ENCODE measurements at places on chromosomes 2 and 18.

GRCh38 chr2:120735746-120736170, at the start of gene GLI2:
TSS of gene GLI2 (plus strand) at chr2:120735868. CDS start at chr2:120797321, 61,453 bp downstream.
- no peaks in the 10 kb centered on the region for H3K4me1 ChIP-seq
- H3K36me3 ChIP-seq: no peaks in the 10 kb centered on the region
- H3K27me3 ChIP-seq: peaks cover 72% of the 10 kb centered on the region
- no peak within 1 kb of the TSS for H3K27ac ChIP-seq
- H3K4me3 ChIP-seq: no peak within 1 kb of the TSS
- no peak for DNase-seq

DNA sequence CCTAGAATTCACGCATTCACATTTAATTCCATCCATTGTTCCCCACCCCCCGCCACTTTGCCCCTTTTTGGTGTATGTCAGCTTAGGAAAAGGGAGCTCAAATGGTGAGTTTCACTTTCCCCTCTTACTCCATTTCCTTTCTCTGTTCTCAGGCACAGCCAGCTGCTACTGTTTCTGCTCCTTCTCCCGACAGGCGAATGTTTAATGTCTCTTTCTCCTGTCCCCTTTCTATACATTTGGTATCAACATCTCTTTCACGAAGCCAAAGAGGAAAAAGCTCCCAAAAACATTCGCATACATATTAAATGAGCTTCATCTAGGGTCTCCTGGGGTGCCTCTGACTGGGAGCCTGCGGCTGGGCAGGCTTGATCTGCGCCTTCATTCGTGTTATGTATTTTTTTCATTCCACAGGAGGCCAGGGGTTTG, 124.2 kb upstream of the SATB2 start:
- no peak for DNase-seq
- H3K4me1 ChIP-seq: no peaks in the 10 kb centered on the region
- H3K27me3 ChIP-seq: peaks cover 10% of the 10 kb centered on the region
- H3K27ac ChIP-seq: no peak overlapping the region

GRCh38 chr18:47206945-47207637, 30.9 kb upstream of the IER3IP1 start:
- H3K27me3 ChIP-seq: peaks cover 42% of the 10 kb centered on the region
- DNase-seq: no peak
- H3K36me3 ChIP-seq: no peaks in the 10 kb centered on the region
- H3K4me3 ChIP-seq: no peak overlapping the region
- no peaks in the 10 kb centered on the region for H3K4me1 ChIP-seq
- no peak overlapping the region for H3K27ac ChIP-seq

DNA sequence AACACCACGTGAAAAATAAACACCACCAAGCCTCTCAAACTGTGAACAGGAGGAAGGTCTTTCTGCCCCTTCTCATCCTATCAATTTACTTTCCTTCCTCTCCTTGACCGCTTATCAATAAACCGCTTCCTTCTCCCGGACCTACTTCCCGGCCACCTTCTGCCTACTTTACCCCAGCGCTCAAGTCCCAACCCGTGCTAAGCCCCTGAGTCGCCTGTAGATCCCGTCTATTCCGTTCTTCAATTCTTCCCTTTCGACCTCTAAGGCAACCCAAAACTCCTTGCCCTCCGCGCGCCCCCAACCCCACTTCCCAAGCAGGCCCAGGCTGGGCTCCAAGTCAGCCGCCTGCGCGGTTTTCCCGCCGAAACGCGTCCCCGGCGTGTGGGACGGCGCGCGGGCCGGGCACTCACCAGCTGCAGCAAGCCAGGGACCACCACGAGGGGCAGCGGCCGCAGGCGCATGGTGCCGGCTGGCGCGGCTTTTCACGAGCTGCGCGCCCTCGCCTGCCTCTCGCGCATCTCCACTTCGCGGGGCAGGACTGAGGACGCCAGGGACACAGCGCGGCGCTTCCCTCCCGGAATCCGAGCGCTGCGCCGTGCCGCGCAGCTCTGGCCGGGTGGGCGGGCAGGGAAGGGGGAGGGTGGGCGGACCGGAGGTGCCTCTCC, at the start of gene NXPH2:
TSS of gene NXPH2 (minus strand) at position 610 of the 665 bp plus-strand sequence. CDS start at position 461, 149 bp downstream.
- H3K4me3 ChIP-seq: no peak within 1 kb of the TSS
- no peaks in the 10 kb centered on the region for H3K36me3 ChIP-seq
- H3K4me1 ChIP-seq: peaks cover 5% of the 10 kb centered on the region
- peaks cover 50% of the 10 kb centered on the region for H3K27me3 ChIP-seq
- DNase-seq: no peak

GRCh38 chr2:17475286-17475685, 43.0 kb downstream of the RAD51AP2 start:
- peaks cover 14% of the 10 kb centered on the region for H3K27me3 ChIP-seq
- H3K36me3 ChIP-seq: peaks cover 8% of the 10 kb centered on the region
- H3K4me1 ChIP-seq: no peaks in the 10 kb centered on the region
- no peak for DNase-seq
- H3K27ac ChIP-seq: no peak overlapping the region
- no peak overlapping the region for H3K4me3 ChIP-seq

DNA sequence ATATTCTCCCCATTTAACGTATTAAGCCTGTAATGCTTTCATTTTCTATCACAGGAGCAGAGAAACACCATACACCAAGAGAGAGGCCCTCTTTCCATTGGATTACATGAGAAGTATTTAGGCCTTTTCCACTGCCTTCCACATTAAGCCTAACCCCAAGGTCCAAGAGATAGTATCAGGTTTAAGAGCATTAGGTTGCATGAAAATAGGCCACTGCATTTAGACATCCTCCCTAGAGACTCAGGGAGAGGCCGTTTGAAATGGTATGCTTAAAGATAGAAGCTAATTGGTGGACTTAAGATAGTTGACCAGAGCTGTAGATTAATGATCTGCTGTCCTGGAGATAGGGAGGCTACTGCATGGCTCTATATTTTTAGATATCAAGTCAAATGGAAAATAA, 128.5 kb upstream of the PTPRM start:
- DNase-seq: no peak
- H3K27me3 ChIP-seq: peaks cover 4% of the 10 kb centered on the region
- H3K36me3 ChIP-seq: no peaks in the 10 kb centered on the region
- H3K4me3 ChIP-seq: no peak overlapping the region
- H3K4me1 ChIP-seq: no peaks in the 10 kb centered on the region

DNA sequence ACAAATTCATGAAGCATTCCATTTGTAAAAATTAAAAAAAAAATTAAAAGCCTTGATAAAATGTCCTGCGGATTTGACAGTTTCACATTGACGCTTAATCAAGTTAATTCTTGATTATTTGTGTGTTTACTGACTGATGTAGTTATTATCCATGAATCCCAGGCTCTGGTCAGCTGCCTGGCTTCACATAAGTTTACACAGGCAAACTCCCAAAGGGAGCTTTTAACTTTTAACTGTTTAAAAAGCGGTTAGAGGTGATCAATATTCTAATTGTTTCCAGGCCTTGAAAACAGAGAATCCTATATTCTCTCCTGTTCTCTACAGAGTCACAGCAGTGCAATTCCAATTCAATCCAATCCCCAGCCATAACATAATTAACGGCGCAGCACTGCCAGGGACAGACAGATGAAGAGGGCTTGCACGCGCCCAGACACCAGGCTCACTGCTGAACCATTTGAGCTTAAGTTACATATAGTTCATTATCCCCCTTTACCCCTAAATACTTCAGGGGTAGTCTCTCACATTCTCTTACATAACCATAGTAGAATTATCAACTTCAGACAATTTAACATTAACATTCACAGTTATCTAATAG, 47.5 kb downstream of the ATP8B1 start:
- DNase-seq: no peak
- peaks cover 21% of the 10 kb centered on the region for H3K4me1 ChIP-seq
- H3K27me3 ChIP-seq: no peaks in the 10 kb centered on the region
- H3K27ac ChIP-seq: no peak overlapping the region
- no peaks in the 10 kb centered on the region for H3K36me3 ChIP-seq
- H3K4me3 ChIP-seq: no peak overlapping the region

DNA sequence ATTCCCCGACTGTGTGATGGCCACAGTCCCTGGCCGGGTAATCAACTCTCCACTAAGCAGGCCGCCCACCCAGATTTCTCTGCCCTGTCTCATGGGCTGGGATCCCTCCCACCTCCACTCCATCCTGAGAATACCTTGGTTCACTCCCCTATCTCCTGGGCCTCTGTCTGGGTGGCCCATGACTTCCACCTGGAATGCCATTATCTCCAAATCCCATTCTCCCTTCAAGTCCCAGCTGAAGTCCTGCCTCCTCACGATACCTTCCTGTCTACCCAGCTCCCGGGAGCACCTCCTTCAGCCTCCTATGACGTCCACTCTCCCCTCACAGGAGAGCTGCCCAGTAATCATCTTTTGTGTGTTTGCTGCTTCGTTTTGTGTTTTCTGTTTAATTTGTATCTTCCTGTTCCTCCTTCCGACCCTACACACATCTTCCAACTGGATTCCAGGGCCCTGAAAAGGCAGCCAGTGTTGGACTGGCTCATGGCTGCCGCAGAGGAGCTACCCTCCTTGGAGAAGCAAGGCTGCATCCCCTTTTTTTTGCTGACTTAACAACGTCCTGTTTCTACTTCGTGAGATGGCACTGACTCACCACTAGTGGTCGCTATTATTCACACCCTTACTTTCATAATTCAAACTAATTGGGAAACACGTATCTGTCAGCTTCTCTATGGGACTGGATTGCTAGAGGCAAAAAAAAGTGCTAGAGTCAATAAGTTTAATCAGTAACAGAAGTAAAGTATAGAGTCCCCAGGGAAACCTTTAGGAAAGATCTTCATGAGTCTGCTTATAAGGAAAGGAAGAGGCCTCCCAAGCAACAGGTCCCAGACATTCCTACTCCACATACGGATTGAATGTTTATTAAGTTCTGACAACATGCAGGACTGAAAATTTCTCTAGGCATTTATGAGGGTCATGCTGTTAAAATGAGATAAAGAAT, 171.9 kb upstream of the GATA6 start:
- no peaks in the 10 kb centered on the region for H3K36me3 ChIP-seq
- H3K27ac ChIP-seq: no peak overlapping the region
- no peak overlapping the region for H3K4me3 ChIP-seq
- no peak for DNase-seq
- peaks cover 15% of the 10 kb centered on the region for H3K27me3 ChIP-seq
- no peaks in the 10 kb centered on the region for H3K4me1 ChIP-seq

- DNase-seq: no peak
- no peaks in the 10 kb centered on the region for H3K36me3 ChIP-seq
- H3K4me1 ChIP-seq: peaks cover 35% of the 10 kb centered on the region
- no peak overlapping the region for H3K27ac ChIP-seq
These were observed 3.3 kb downstream of the TTC31 start for GRCh38 chr2:74486141-74486540.

GRCh38 chr2:27959496-27959895, 69.0 kb downstream of the BABAM2 start:
- H3K4me3 ChIP-seq: no peak overlapping the region
- no peaks in the 10 kb centered on the region for H3K27me3 ChIP-seq
- no peak overlapping the region for H3K27ac ChIP-seq
- H3K4me1 ChIP-seq: peaks cover 26% of the 10 kb centered on the region
- peaks cover 14% of the 10 kb centered on the region for H3K36me3 ChIP-seq
- no peak for DNase-seq

GRCh38 chr18:3511980-3512379, 62.0 kb downstream of the TGIF1 start:
- DNase-seq: no peak
- no peaks in the 10 kb centered on the region for H3K27me3 ChIP-seq
- H3K4me1 ChIP-seq: peaks cover 6% of the 10 kb centered on the region

- no peaks in the 10 kb centered on the region for H3K27me3 ChIP-seq
- H3K4me1 ChIP-seq: no peaks in the 10 kb centered on the region
- no peak overlapping the region for H3K27ac ChIP-seq
- no peak overlapping the region for H3K4me3 ChIP-seq
These were observed 82.4 kb upstream of the TGIF1 start for GRCh38 chr18:3367491-3368091.

DNA sequence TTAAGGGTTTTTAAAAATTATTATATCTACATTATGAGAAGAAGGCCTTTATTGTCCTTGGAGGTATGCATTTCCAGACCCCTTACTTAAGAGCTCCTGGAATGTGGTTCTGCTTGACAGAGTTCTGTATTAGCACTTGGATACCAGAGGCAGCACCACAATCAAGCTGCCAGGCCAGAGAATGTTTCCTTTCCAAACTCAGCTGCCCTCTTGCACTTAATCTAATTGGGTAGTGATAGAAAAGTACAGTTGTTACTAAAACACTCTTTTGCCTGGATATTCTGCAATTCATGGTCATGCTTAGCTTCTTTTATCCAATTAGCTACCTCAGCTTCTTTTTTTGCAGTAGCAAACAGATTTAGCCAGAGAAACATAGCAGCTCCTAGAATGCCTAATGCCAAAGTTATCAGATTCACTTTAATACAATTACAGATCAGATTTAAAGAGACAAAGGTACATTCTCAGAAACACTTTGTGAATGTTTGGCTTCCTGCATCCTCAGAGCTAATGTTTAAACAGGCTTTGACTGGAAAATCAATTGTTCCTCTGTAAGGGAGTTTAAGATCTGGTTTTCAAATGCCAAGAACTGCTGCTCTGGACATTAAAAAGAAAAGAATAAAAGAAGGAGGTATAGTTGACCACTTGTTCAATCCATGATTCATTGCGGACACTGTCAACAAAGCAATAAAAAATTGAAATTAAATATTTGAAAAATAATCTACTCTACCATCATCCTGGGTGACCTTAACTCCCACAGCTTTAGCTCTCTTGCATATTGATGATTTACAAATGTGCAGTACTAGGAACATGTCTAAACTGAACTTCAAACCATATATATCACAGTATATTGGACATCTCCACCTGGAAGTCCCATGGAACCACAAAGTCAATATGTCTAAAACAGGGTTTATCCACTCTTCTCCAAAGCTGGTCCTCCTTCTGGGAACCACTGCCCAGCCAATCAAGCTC, 12.8 kb downstream of the NOSTRIN start:
- no peak overlapping the region for H3K4me3 ChIP-seq
- H3K27me3 ChIP-seq: no peaks in the 10 kb centered on the region
- H3K4me1 ChIP-seq: no peaks in the 10 kb centered on the region
- no peak overlapping the region for H3K27ac ChIP-seq

DNA sequence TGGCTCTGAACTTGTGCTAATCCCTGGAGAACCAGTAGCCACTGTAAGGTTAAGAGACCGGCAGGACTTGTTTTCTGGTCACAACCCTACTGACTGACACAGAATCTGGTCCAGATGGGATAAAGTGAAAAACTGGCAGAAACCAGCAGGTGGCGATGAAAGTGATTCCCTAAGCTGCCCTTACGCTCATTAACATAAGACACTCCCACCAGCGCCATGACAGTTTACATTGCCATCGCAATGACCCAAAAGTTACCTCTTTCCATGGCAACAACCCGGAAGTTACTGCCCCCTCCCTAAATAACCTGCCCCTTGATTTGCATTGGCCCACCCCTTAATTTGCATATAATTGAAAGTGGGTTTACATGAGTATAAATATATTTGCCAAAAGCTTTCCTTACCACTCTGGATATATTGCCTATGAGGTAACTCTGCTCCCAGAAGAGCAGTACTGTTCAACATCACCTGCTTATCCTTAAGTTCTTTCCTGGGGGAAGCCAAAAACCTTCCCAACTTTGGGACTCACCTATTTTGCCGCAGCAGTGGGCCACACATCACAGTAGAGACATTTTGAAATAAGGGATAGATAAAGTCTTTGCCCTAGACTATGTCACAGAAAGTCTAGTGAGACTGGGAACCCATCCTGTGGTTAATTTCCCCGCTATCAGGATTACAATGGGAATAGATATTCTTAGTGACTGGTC, 35.8 kb upstream of the AFF3 start:
- H3K4me1 ChIP-seq: peaks cover 22% of the 10 kb centered on the region
- H3K27ac ChIP-seq: no peak overlapping the region
- peak; percentile 22 for DNase-seq
- H3K4me3 ChIP-seq: no peak overlapping the region
- H3K27me3 ChIP-seq: no peaks in the 10 kb centered on the region

GRCh38 chr2:114857196-114857595, 414.8 kb downstream of the DPP10 start:
- no peaks in the 10 kb centered on the region for H3K27me3 ChIP-seq
- H3K27ac ChIP-seq: no peak overlapping the region
- no peaks in the 10 kb centered on the region for H3K4me1 ChIP-seq
- no peaks in the 10 kb centered on the region for H3K36me3 ChIP-seq
